NCI-H1092 treated with DMSO at 0.1 percent for 48 hours (cell line): ENCODE measurements at places on chromosomes 13 and 19.

DNA sequence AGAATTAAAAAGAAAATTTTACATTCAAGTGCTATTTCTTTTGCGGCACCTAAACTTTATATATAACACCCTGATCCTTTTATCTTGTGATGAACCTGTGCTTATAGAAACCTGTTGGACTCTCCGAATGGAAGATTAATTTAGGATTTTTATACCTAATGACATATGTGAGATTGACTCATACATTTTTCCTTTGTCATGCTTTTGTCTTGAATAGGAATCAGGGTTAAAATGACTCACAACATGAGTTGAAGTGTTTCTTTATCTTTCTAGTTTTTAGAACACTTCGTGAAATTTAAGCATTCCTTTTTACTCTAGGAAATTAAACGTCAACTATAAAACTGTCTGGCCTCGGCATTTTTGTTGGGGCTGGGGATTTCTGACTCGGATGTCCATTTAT lies 378.9 kb downstream of the PCDH20 start:
- no peak for DNase-seq

- DNase-seq: no peak
These were observed 48.6 kb upstream of the ARHGEF7 start for GRCh38 chr13:111066544-111066943.

DNA sequence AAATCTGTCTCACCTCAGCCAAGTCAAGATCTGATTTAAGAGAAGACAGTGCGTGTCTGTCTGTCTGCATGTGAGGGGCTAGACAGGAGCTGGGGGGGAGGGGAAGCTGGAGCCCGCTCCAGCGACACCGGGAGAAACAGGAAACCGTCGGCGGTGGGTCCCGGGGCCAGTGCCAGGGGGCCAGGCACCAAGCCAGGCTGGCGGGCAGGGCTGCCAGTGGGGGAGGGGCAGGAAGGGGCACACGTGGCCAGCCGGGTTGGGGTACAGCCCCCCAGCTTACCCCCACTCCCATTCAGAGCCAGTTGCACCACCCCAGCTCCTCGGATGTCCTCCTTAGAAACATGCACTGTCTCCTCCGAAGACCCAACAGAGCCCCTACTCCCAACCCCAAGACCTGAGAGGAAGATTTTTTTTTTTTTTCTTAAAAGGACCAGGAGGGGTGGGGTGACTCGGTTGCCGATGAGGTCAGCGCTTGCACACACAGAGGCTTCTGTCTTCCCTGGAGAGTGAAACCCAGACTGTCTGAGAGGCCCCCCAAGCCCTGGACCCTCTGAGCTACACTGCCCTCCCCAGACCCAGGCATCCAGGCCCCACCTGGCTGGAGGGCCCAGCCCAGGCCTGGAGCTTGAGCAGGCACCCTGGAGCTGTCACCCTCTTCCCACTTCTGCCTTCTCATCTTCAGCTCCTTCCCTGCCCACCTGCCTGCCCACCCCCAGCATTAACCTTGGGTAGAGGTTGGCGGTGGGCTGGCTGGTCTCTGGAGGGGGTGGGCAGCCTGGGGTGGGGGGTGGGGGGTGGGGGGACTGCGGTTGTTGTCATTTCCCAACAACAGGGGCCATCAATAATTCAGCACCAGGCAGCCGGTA lies 4.0 kb downstream of the ERF start:
- peak; percentile 56 for DNase-seq

DNA sequence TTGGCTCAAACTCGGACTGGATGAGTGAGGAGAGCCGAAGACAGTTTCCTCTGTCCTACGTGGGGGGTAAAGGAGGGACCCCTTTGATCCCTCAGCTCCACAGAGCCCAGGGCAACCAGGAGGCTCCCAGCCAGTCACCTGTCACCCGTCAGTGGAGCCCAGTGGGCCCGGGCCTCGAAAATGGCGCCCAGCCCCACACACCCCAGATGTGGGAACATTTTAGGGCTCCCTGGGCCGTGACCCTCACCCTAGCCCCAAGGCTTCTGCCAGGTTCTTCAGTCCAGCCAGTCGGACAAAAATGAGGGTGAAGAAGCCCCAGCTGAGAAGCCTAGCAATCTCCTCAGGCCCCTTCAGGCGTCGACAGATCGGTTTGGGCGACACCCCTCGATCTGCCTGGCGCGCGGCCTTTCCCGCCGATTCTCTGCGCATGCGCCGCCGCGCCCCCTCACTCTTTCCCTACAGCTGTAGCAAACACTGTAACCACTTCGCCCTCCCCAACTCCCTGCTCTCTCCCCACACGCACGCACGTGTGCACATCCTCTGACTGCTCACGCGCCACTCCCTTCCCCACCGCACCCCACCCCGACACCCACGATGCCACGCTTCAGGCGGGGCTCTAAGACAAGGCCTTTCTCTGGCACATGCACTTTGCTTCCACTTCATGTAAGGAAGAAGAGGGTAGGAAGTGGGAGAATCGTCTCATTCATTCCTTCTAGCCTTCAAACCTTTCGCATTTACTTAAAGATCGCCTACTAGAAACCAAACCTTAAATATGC lies at the start of gene SLC6A16:
TSS of gene SLC6A16 (minus strand) at position 391 of the 776 bp plus-strand sequence. CDS start 13,844 bp downstream, outside the sequence.
- no peak for DNase-seq

- DNase-seq: no peak
These were observed 25.5 kb downstream of the ELL start for GRCh38 chr19:18496167-18496979.

DNA sequence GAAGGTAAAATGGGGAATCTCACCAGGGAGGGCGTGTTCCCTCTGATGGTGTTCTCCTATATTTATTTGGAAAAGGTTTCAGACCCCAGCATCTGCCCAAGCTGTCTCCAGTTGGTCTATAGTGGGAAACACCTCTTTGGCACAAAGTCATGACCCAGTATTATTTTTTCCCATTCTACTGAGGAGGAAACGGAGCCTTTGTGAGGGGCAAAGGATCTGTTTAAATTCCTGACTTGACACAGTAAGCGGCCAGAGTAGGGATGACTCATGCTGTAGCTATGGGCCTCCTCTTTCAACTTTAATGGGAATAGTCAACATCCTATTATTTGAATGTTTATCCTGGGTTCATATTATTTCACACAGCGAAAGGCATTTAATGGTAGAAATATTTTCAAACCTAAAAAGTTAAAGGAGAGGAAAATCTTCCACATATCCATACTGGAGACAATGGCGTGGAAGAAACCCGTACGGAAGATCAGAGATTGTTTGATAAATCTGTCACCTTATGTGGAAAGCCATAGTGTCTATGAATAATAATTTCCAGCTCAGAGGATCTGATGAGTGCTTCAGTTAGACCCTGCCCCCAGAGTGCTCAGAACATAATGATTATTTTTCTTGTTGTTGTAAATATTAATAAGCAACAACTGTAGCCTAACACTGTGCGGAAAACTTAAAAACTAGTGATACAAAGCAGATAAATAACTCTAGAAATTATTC lies 126.0 kb downstream of the FOXO1 start:
- DNase-seq: no peak
